ENCODE measurements at places on chromosomes 1 and 21. TPM values are rescaled to one million over a fixed set of nuclear protein-coding genes. Genes with fewer than 3 reads are reported as not detected.

The LCE2C gene
- total RNA-seq: not detected

The LRRC71 gene
- not detected for total RNA-seq

The BOLA1 gene
- 28.6 TPM for total RNA-seq

The C1orf87 gene
- total RNA-seq: not detected

The KIF2C gene
- 102 TPM for total RNA-seq

The OR2G6 gene
- not detected for total RNA-seq

The LRRC39 gene
- total RNA-seq: 0.82 TPM

The SAMD11 gene
- not detected for total RNA-seq

The SPRR2A gene
- total RNA-seq: not detected

The RRAGC gene
- 16.7 TPM for total RNA-seq

The TNFRSF1B gene
- total RNA-seq: 294 TPM

The TNFRSF18 gene
- 156 TPM for total RNA-seq

The BNIPL gene
- total RNA-seq: 2.0 TPM

The PLA2G2F gene
- total RNA-seq: not detected

The NPL gene
- total RNA-seq: 10.1 TPM

The SIPA1L2 gene
- total RNA-seq: 0.91 TPM

The CNIH3 gene
- total RNA-seq: 3.6 TPM

The NPHS2 gene
- not detected for total RNA-seq

The IFNLR1 gene
- 6.9 TPM for total RNA-seq

All from activated CD8-positive, alpha-beta memory T cell treated with anti-CD3 and anti-CD28 coated beads, Interleukin-2, amount 10 ng/mL, durations not matched to agents 7 days and 5 days (primary cell).